ENCODE measurements at places on chromosomes 16 and 17.

DNA sequence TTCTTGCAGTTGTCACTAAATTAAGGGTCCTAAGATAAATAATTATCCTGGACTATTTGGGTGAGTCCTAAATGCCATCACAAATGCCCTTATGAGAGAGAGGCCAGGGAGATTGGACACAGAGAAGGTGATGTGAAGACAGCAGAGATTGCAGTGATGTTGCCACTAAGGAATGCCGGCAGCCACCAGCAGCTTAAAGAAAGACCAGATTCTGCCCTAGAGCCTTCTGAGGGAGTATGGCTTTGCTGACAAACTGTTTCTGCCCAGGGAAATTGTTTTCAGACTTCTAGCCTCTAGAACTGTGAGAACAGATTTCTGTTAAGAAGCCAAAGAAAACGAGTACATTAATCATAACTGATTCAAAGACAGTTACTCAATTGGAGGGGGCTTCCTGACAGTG, 10.0 kb upstream of the ZNF23 start:
- no peak for DNase-seq

DNA sequence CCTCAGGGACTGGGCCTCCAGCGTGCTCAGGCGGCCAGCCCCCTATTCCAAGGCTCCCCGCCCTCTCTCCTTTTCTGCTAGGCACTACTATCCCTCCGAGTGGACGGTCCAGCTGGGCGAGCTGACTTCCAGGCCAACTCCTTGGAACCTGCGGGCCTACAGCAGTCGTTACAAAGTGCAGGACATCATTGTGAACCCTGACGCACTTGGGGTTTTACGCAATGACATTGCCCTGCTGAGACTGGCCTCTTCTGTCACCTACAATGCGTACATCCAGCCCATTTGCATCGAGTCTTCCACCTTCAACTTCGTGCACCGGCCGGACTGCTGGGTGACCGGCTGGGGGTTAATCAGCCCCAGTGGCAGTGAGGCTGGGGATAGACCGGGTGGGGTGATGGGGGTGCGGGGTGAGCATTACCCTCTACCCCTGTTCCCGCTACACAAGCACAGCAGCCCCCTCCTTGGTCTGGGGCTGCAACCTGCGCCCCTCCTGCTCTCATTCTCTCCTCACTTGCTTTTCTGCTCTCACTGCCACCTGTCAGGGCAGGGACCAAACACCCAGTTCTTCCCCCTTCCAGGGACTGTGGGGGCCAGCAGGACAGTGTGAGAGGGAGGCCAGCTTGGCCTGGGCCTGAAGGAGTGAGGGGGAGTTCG, 1.1 kb downstream of the PRSS41 start:
- no peak for DNase-seq

- no peak for DNase-seq
These were observed at the start of gene CX3CL1 for GRCh38 chr16:57372372-57373116. CX3CL1 (plus strand) TSS chr16:57372490; CDS start chr16:57372569, 79 bp downstream.

GRCh38 chr17:74289688-74290087, 15.7 kb downstream of the DNAI2 start:
- no peak for DNase-seq

DNA sequence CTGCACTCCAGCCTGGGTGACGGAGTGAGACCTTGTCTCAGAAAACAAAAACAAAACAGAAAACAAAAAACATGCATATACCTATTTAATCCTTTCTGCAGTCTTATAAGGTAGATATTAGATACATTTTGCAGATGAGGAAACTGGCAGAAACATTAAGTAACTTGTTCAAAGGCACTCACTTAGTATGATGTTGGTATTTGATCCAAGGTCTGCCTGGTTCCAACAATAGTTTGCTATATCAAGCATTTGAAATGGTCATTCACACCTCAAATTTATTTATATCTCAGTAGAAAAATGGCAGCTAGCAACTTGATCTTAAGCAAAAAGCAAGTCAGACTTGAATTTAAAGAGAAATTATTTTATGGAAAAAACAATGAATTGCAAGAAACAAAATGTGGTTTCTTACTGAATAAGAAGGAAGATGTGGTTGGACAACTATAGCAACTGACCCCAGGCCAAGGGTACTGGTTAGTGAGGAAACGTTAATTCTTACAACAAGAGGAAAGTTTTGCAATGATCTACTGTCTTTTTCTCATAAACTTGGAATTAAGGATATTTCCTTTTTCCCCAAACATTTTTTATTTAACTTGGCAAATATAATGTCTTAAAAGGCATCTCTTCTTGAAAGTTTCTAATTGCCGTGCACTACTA, 19.7 kb downstream of the DHRS7B start:
- no peak for DNase-seq

- DNase-seq = no peak
These were observed 172.5 kb downstream of the AXIN2 start for GRCh38 chr17:65388911-65389310.

GRCh38 chr16:4160658-4161430, 44.6 kb upstream of the ADCY9 start:
- DNase-seq = no peak

DNA sequence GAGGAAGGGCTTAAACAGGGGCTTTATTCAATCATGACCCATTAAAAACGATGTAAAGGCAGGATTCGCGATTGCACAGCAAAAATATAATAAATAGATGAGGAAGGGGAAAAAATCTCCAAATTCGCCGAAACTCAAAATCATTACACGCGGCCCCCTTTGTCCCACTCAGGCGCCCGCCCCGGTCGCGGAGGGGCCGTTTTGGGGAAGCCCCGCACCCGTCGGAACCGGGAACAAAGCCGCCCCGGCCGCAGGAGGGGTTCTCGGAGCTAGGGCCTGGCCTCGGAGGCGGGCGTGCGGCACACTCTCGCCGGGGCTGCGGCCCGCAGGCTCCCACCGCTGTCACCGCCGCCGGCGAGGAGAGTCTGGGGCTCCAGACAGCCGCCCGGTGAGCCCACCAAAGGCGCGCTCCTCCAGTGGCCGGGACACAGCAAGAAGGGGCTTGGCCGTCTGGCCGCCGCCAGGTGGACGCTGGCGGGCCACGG, 521 bp downstream of the C16orf87 start:
- DNase-seq = no peak

- DNase-seq = no peak
These were observed 44.8 kb downstream of the WNT3 start for GRCh38 chr17:46773676-46774075.

DNA sequence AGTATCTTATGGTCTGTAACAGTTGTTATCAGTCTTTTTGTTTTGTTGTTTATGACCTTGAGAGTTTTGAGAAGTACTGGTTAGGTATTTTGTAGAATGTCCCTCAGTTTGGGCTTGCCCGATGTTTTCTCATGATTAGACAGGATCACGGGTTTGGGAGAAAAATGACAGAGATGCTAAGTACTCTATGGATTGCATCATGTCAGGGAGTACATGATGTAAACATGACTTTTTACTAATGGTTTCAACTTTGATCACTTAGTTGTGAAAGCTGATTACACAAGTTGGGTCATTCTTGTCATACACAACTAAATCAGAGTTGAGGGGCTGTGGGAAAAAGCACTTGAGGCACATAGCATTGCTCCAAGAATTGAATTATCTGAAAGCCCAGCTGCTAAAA, 94.7 kb upstream of the SIAH1 start:
- no peak for DNase-seq

DNA sequence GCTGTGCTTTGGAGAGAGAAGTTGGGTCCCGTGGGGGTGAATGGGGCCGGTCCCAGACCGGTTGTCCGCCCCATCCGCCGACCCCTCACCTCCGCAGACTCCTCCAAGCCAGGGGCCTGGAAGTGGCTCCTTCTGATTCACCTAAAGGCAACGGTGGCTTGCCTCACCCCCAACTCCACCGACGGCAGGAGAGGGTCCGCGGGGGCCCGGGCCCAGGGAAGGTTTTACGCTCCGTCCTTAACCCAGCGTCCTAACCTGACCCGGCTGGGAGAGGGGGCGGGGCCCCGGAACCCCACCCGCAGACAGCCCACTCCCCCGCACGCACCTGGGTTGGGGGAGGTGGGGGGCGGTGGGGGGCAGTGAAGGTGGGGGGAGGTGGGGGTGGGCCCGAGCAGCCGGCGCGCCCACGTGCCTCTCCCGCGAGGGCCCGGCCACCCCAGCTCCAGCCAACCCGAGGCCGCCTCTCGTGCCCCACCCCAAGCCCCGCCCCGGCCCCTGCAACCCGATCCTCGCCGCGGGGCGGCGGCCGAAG, 12.7 kb upstream of the CD300A start:
- DNase-seq = no peak

- DNase-seq = no peak
These were observed 11.2 kb upstream of the NUDT16L1 start for GRCh38 chr16:4682084-4682591.
